ENCODE measurements at places on chromosomes 5 and 9. TPM values are rescaled to one million over a fixed set of nuclear protein-coding genes. Genes with fewer than 3 reads are reported as not detected.

- no peaks in the 10 kb centered on the region for H3K27me3 ChIP-seq
- DNase-seq, result no peak
- H3K36me3 ChIP-seq, result no peaks in the 10 kb centered on the region
- H3K27ac ChIP-seq, result no peak overlapping the region
- H3K4me3 ChIP-seq, result no peak overlapping the region
Measured at GRCh38 chr5:124538931-124539330, 207.5 kb downstream of the ZNF608 start.

- H3K36me3 ChIP-seq, result peaks cover 4% of the 10 kb centered on the region
- no peak overlapping the region for H3K27ac ChIP-seq
- no peak overlapping the region for H3K4me3 ChIP-seq
- no peaks in the 10 kb centered on the region for H3K4me1 ChIP-seq
- H3K27me3 ChIP-seq, result no peaks in the 10 kb centered on the region
Measured at GRCh38 chr5:116359592-116359991, 215.0 kb downstream of the SEMA6A start.

GRCh38 chr9:33044162-33044673 is 19.1 kb downstream of the DNAJA1 start:
- H3K4me1 ChIP-seq, result peaks cover 19% of the 10 kb centered on the region
- peak overlapping the region; percentile 73 for H3K4me3 ChIP-seq
- peak; percentile 70 for DNase-seq
- H3K36me3 ChIP-seq, result peaks cover 28% of the 10 kb centered on the region
- peak overlapping the region; percentile 77 for H3K27ac ChIP-seq

DNA sequence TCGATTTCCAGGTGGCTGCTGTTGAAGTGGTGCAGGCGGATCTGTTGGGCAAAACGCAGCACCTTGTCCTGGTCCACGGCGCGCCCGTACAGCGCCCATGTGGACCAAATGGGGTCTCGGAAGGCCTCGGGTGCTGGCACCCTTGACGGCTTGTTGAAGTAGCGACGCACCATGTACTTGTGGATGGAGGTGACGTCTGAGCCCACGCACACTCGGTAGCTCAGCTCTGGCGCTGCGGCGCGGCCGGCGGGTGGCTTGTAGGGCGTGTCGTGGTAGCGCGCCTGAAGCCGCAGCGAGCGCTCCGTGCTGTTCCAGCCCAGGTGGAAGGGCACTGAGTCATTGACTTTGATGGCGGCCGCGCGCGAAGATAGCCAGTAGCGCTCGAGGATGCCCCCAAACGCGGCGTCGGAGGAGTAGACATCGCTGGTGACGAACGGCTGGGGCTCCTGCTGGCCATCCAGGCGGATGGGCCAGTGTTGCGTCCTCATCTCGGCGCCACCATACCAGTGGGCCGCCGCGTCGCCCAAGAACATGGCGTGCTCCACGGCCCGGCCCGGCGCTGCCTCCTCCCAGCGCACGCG is 4.7 kb downstream of the MYORG start:
- peaks cover 16% of the 10 kb centered on the region for H3K4me1 ChIP-seq
- DNase-seq, result no peak
- peaks cover 27% of the 10 kb centered on the region for H3K36me3 ChIP-seq
- H3K4me3 ChIP-seq, result no peak overlapping the region
- H3K27ac ChIP-seq, result no peak overlapping the region

DNA sequence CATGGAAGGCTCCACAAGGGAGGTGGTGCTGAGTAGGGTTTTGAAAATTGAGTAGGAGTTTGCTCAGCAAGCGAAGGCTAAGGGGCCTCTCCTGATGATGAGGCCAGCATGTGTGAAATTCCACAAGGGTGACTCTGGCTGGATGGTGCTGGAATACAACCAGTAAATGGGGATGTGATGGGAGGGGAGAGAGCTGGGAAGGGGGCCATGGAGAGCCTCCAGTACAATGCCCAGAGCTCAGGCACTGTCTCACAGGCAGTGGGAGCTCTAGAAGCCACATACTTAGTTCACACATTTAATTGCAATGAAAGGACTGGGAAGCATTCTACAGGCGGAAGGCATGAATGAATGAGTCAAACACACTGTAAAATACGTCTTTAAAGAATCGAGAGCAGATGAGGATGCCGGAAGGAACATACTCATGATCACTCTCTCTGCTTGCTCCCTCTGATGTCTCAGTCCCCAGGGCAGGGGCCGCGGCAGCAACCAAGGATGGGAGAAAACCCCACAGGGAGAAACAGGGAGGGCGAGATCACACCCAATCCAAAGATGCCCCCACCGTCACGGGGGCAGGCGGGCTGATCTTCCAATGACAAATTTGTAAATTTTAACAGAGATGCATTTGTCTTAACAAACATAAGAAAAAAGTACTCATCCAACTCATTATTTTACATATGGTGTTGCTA is 261.0 kb downstream of the NSG2 start:
- no peak overlapping the region for H3K27ac ChIP-seq
- H3K36me3 ChIP-seq, result no peaks in the 10 kb centered on the region
- no peak overlapping the region for H3K4me3 ChIP-seq
- H3K27me3 ChIP-seq, result peaks cover 7% of the 10 kb centered on the region
- H3K4me1 ChIP-seq, result no peaks in the 10 kb centered on the region
- DNase-seq, result no peak

DNA sequence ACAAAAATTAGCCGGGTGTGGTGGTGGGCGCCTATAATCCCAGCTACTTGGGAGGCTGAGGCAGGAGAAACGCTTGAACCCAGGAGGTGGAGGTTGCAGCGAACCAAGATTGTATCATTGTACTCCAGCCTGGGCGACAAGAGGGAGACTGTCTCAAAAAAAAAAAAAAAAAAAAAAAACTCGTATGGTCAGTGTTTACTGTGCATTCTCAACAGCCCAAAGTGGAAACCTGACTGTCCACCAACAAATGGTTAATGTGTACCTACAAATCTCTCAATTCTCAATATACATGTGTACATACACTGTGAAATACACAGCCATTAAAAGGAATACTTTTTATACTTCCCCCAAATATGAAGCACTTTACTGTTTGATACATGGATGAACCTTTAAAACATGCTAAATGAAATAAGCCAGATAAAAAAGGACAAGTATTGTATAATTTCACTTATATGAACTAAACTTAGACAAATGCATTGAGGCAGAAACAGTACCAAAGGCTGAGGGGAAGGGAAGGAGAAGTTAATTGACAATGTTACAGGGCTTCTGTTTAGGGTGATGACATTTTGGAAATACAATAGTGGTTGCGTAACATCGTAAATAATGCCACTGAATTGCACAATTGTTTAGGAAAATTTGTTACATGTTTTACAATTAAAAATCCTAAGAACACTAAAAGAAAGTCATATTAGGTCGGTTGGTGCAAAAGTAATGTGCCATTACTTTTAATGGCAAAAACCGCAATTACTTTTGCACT is 16.5 kb downstream of the DNAJA1 start:
- peaks cover 19% of the 10 kb centered on the region for H3K4me1 ChIP-seq
- peaks cover 33% of the 10 kb centered on the region for H3K36me3 ChIP-seq

DNA sequence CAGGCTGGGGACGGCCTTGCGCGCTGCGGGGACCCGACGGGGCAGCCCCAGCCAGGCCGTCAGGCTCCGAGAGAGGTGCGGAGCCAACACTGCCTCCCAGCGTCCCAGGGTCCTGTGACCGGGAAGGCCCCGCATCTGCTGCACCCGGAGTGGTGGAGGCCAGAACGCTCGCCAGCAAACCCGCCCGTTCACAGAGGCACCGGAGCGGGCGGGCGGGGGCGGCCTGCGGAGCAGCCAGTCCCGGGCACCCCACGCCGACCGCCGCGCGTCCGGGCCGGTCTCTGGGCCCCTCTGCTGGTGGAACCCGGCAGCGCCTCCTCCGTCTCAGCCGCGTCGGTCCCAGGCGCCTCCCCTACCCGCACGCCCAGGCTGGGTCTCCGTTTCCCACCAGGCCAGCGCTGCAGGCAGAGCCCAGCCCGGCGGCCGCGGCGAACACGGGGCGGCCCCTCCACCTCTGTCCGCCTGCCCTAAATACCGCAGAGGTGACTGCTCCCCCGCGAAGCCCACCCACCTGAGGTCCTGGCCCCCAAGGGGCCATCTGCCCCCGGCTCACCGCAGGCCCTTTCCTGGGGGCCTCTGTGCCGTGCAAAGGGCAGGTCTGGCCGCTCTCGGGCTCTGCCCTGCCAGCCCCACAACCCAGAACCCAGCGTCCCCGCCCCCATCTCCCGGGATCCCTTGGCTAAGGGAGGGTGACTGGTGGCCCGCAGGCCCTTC is 15.9 kb downstream of the EXD3 start:
- no peak overlapping the region for H3K4me3 ChIP-seq
- peaks cover 5% of the 10 kb centered on the region for H3K36me3 ChIP-seq
- peaks cover 6% of the 10 kb centered on the region for H3K4me1 ChIP-seq
- DNase-seq, result peak; percentile 65

GRCh38 chr9:90966480-90967144 is 165.0 kb downstream of the SYK start:
- peaks cover 15% of the 10 kb centered on the region for H3K4me1 ChIP-seq
- no peak overlapping the region for H3K27ac ChIP-seq
- no peak for DNase-seq
- peaks cover 2% of the 10 kb centered on the region for H3K27me3 ChIP-seq

- H3K4me1 ChIP-seq, result peaks cover 33% of the 10 kb centered on the region
- DNase-seq, result no peak
- no peaks in the 10 kb centered on the region for H3K27me3 ChIP-seq
Measured at GRCh38 chr5:134592141-134592746, 40.4 kb downstream of the SAR1B start.

GRCh38 chr9:11457825-11458790 is 845.3 kb upstream of the PTPRD start:
- H3K36me3 ChIP-seq, result no peaks in the 10 kb centered on the region
- DNase-seq, result no peak
- no peak overlapping the region for H3K4me3 ChIP-seq

DNA sequence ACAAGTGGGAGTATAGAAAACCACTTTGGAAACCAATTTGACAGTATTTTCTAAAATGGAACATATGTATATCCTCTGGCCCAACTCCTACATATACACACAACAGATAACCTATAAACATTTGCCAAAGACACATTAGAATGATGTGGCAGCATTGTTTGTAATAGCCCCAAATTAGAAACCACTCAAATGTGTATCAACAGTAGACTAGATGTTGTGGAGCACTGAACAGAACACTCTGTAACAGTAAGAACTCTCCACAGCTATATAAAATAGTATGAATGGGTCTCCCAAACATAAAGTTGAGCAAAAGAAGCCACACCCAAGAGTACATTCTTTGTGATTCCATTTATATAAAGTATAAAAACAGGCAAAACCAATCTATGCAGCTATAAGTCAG is 6.1 kb downstream of the ZNF622 start:
- H3K36me3 ChIP-seq, result peaks cover 68% of the 10 kb centered on the region
- no peak overlapping the region for H3K27ac ChIP-seq
- H3K4me3 ChIP-seq, result no peak overlapping the region
- H3K4me1 ChIP-seq, result peaks cover 74% of the 10 kb centered on the region
- H3K27me3 ChIP-seq, result no peaks in the 10 kb centered on the region
- no peak for DNase-seq

DNA sequence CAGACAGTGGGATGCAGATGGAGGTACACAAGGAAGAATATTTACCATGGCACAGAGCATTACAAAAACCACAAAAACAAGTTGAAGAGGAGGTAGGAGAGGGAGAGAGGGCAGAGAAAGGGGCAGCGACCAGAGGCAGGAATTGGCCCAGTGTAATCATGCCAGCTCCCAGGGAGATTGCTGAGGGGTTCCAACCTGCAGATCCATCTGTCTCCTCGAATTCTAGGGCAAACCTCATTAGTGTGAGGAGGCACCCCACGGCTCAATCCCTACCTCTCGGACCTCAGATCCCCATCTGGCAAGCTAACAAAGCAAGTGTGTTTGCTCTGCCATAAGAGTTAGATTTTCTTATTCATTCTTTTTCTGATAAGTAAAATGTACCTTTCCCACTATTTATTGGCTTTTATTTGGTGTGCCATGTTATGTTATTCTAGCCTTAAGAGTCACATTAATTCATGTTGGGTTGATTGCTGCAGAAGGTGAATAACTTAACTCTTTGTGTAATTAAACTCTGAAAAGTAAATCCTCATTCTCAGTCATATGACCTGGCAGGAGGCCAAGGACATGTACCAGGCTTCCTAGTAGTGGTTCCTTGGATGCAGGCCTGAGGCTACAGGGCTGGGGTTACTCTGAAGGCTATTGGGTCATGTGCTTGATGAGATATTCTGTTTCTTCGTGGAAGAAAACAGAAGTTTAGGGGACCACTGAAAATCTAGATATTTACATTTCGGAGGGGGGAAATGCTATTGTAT is 315.2 kb upstream of the ATP10B start:
- no peaks in the 10 kb centered on the region for H3K4me1 ChIP-seq
- no peak for DNase-seq
- no peaks in the 10 kb centered on the region for H3K36me3 ChIP-seq
- H3K4me3 ChIP-seq, result no peak overlapping the region
- no peak overlapping the region for H3K27ac ChIP-seq
- no peaks in the 10 kb centered on the region for H3K27me3 ChIP-seq

DNA sequence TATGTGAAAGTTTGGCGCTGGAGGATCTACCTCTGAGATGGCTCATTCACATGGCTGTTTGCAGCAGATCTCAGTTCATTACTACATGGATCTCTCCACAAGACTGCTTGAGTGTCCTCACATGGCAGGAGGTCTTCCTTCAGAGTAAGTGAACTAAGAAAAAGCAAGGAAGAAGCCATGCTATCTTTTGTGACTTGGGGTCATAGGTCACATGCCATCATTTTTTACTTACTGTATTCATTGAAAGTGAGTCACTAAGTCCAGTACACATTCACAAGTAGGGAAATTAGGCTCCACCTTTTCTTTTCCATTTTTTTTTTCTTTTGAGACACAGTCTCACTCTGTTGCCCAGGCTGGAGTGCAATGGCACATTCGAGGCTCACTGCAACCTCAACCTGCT is 8.7 kb upstream of the CDKN2AIPNL start:
- no peaks in the 10 kb centered on the region for H3K4me1 ChIP-seq
- no peak for DNase-seq
- H3K27me3 ChIP-seq, result no peaks in the 10 kb centered on the region
- no peaks in the 10 kb centered on the region for H3K36me3 ChIP-seq

GRCh38 chr5:13917061-13917460 is 27.4 kb downstream of the DNAH5 start:
- H3K4me1 ChIP-seq, result no peaks in the 10 kb centered on the region
- H3K27ac ChIP-seq, result no peak overlapping the region
- no peaks in the 10 kb centered on the region for H3K36me3 ChIP-seq

- peaks cover 18% of the 10 kb centered on the region for H3K4me1 ChIP-seq
- DNase-seq, result no peak
- no peaks in the 10 kb centered on the region for H3K36me3 ChIP-seq
- no peak overlapping the region for H3K27ac ChIP-seq
Measured at GRCh38 chr9:127384016-127384730, 12.8 kb upstream of the SLC2A8 start.

- no peak for DNase-seq
- H3K27ac ChIP-seq, result peak overlapping the region; percentile 84
- peaks cover 8% of the 10 kb centered on the region for H3K27me3 ChIP-seq
- peaks cover 56% of the 10 kb centered on the region for H3K4me1 ChIP-seq
Measured at GRCh38 chr5:177445917-177446199, 756 bp upstream of the PRR7 start.

- H3K27ac ChIP-seq, result no peak overlapping the region
- DNase-seq, result no peak
- no peaks in the 10 kb centered on the region for H3K4me1 ChIP-seq
- no peaks in the 10 kb centered on the region for H3K36me3 ChIP-seq
Measured at GRCh38 chr5:114988096-114988495, 181.6 kb downstream of the TRIM36 start.

ADGRD2 gene
- not detected for total RNA-seq

CHD1 gene
- 42.7 TPM for total RNA-seq

DNAJB5 gene
- 4.6 TPM for total RNA-seq

ADRB2 gene
- total RNA-seq, result 1.3 TPM

COL23A1 gene
- total RNA-seq, result not detected

BAAT gene
- 0.07 TPM for total RNA-seq

CACNA1B gene
- not detected for total RNA-seq

MED7 gene
- total RNA-seq, result 12.1 TPM

PFN3 gene
- not detected for total RNA-seq

GCNT4 gene
- 2.3 TPM for total RNA-seq

Data from activated CD4-positive, alpha-beta T cell treated with anti-CD3 and anti-CD28 coated beads, Interleukin-2, amount 10 ng/mL, durations not matched to agents 7 days and 5 days (primary cell).